Breast epithelium (tissue), 4 donors: ENCODE measurements at places on chromosomes 11 and 22. TPM values are rescaled to one million over a fixed set of nuclear protein-coding genes. Genes with fewer than 3 reads are reported as not detected.

DNA sequence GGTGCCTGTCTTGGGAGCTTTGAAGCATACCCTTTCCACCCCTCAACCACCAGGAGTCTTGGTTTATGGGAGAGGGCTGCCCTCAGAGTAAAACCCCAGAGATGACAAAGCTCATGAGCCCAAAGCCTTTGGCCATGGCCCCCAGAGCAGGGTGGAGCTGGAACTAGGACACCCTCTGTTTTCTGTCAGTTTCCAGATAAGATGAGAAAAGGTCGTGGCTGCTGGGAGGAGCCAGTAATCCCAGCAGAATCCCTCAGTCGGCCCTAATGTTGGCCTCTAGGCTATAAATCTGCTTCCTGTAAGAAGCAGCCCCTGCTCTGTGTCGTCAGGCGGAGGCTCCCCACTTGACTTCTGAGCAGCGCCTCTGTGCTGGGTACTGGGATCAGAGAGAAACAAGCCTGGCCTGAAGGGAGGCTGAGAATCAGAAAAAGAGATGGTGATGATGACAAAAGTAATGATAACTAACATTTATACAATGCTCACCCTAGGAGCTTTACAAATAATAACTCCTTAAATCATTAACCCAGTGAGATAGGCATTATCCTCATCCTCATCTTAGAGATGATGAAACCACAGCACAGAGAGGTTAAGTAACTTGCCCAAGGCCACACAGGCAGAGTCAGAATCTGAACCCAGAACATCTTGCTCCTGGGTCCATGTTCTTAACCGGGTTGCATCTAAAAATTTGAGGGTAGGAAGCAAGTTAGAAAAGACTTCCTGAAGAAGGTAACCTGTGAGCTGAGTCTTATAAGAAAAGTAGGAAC is 471.4 kb downstream of the SOX6 start:
- no peak for DNase-seq

- DNase-seq, result no peak
Measured at GRCh38 chr22:42630211-42630610, 10.2 kb downstream of the ATP5MGL start.

DNA sequence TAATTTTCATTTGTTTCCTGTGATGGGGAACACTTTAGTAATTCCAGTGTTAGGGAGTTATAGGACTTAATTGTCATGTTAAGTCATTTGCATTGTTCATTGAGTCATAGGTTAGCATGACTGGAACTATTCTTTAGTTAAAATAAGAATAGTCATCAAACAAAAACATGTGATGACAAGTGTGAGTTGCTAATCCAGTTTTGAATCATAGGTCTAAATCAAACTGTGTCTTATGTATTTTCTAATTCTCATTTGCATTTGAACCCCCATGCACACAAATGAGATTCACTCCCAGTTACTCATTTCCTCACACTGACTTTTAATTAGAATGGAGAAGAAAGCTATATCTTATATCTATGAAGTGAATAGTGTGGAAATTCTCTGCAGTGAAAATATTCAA is 405.6 kb downstream of the LRRC4C start:
- no peak for DNase-seq

DNA sequence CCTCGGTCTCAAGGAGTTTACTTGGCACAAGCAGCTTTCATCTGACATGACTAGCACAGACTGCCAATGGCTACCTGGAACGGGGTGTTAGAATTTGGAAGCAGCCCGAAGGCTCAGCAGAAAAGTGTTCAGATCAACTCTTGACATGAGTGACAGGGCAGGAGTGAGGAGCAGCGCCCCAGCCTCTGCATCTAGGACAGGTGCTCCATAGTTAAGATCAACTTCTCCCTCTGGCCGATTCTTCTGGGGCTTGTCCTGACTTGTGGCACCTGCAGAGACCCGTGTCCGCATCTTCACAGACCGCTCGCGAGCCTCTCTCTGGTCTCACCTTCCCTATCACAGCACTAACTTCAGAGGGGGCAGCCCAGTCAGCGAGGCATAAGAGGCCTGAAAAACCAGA is 42.5 kb upstream of the CHKA start:
- no peak for DNase-seq

GRCh38 chr11:112050721-112051120 is 23.1 kb downstream of the PIH1D2 start:
- no peak for DNase-seq

GRCh38 chr11:32830796-32831195 is 1.1 kb downstream of the PRRG4 start:
- DNase-seq, result no peak

DNA sequence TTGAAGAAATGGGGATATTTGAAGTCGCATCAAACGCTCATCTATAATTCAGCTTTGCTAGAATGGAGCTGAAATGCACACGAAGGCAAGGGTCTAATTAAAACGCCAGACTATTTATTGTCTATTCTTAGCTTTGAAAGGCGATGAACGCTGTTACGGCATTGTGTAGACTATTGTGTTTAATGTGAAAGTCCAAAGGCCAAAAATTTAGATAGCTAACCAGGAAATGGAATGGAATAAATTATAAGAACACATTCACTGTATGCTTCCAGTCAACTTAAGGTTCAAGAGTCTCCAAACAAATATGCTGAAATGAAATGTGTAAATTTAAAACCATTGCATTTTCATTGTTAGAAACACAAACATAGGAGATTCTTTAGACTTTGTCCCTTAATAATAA is 186.2 kb downstream of the CWF19L2 start:
- DNase-seq, result no peak

DNA sequence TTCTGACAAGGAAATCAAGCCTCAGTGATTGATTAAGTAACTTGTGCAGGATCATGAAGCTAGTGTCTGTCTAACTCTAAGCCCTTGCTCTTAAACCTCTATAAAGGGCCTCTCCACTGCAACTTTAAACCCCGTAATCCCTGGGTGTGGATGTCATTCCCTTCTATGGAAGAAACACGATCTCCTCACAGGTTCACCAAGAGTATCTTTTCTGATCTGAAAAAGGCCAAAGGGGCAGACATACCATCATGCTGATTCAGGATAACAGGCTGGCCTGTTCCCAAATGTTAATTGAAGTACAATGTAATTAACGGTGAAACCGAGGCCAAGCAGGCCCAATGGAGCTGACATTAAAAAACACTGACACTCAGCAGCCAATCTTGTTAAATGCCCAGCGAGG is 17.1 kb downstream of the TTC12 start:
- DNase-seq, result no peak

DNA sequence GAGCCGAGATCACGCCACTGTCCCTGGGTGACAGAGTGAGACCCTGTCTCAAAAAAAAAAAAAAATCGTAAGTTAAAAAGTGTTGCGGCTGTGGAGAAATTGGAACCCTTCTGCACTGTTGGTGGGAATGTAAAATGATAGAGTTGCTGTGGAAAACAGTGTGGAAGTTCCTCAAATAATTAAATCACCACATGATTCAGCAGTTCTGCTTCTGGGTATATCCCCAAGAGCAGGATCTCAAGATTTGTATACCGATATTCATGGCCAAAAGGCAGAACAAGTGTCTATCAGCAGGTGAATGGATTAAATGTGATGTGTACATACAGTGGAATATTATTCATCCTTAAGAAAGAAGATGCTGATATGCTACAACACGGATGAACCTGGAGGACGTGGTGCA is 3.8 kb downstream of the SELENOO start:
- no peak for DNase-seq

- DNase-seq, result peak; percentile 43
Measured at GRCh38 chr11:65225279-65226102, 36.3 kb upstream of the POLA2 start.

DNA sequence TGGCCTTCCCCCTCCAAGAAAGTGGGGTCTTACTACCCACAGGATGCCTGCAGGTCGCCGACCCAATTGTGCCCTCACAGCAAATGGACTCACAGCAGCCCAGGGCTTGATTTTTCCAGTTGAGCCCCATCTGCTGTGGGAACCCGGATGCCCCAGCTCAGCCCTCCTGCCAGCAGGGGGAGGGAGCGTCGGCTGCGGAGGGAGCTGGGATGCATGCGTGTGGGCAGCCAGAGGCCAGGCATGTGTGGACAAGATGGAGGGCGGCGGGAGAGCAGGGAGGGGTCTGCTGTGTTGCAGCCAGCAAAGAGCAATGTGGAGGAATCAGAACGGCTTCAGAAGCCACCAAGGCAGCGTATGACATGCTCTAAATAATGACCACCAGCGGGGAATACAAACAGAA is 41.0 kb upstream of the EIF3D start:
- no peak for DNase-seq

- DNase-seq, result no peak
Measured at GRCh38 chr11:86161837-86162236, 82.7 kb upstream of the EED start.

DNA sequence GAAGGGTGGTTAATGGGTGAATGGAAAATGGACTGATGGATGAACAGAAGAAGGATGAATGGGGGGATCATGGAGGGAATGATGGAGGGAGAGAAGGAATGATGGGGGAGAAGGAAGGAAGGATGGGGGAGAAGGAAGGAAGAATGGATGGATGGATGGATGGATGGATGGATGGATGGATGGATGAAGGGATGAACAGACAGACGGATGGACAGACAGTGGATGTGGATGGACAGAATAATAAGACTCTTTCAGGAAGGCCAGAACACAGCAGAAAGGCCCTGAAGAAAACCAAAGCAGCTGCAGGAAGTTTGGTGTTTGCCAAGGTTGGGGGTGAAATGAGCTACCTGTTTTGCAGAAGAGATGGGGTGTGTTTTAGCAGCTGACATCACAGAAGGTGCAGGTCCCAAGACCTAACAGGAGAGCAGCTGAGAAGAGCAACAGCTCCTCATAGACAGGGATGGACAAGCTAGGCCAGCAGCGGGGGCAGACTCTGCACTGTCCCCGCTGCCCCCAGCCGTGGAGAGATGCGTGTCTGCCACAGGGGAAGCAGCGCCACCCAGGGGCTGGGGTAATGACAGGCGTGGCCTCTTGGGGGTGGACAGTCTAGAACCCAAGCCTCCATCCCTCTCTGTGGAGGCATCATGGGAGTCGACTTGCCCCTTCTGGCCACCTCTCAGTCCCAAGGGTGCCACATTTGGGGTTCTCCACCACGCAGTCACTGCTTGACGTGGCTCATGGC is 17.9 kb downstream of the C1QTNF6 start:
- DNase-seq, result no peak

DNA sequence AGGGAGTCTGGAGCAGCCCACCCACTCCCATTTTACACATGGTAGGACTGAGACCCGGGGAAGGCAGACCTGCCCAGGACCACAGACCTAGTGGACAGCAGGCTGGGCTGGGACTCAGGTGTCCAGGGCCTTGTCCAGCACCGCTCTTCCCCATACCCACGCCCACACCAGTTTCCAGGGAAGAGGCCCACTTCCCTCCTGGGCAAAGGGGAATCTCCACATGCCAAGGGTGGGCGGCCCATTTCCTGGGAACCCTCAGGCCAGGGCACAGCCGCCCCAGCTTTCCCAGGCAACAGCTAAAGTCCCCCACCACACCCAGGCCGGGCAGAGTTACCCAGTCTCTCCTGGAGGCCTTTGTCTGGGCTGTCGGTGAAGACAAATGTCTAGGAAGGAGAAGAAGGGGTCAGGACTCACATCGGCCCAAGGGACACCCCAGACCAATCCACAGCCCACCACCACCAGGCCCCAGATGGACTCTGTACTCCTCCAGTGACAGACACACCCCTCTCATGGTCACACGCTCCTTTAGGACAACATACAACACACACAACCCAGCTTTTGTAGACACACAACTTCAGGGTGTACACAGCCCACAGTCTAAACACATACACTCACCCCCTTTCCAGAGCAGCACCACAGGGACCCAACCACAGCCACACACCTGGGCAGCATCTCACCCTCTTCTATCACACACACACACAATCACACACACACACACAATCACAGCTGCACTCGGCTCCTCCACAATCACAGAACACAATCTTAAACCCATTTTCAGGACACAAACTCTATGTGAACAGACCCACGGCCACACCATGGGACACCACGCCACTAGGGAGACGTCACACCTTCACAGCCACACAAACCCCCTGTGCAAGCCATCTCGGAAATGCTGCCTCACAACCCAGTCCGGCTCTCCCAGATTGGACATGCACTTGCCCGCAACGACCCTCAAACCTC is 5.5 kb downstream of the MFNG start:
- DNase-seq, result no peak

GRCh38 chr11:94948070-94948617 is 25.2 kb downstream of the CWC15 start:
- no peak for DNase-seq

DNA sequence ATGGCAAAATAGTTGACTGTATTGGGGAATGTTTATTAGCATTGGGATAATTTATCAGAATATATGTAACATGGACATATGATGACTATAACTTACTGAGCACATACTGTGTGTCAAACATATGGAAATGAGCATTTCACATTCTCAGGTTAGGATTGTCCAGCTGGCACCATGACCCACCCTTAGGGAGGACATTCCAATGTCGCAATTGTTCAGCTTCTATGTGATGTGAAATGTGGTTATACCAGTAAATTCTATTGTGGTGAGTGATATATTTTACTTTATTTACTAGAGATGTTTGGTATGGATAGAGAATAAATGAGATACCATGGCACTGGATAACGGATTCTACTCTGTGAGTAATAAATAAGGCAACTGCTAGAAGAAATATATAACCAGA is 50.4 kb downstream of the OR4A47 start:
- DNase-seq, result no peak

- DNase-seq, result peak; percentile 58
Measured at GRCh38 chr11:67032830-67033551, 10.1 kb downstream of the SYT12 start.

GRCh38 chr11:71080239-71081097 is 171.9 kb downstream of the SHANK2 start:
- peak; percentile 27 for DNase-seq

DNA sequence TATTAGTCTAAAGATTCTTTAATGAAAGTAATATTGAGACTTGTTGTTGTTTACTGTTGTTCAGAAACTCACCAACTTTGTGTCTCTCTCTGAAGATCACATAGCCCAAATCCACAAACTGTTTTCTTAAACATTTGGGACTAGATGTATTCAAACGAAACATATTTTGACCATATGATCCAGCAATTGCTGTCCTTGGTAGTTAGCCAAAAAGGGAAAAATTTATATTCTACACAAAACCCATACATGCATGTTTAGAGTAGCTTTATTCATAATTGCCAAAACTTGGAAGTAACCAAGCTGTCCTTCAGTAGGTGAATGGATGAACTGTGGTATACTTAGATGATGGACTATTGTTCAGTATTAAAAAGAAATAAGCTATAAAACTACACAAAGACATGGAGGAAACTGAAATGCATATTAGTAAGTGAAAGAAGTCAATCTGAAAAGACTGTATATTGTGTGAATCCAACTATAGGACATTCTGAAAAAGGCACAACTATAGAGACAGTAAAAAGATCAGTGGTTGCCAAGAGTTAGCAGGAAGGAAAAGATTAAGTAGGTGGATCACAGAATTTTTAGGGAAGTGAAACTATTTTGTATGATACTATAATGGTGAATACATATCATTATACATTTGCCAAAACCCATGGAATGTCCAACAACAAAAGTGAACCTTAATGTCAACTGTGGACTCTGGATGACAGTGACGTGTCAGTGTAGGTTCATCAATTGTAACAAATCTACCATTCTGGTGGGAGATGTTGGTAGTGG is 442.9 kb downstream of the INSC start:
- DNase-seq, result no peak

RAB38 gene
- total RNA-seq, result 5.2 TPM

VSIG10L2 gene
- 3.6 TPM for total RNA-seq

PRR33 gene
- not detected for total RNA-seq

SNU13 gene
- total RNA-seq, result 145 TPM

CSTF3 gene
- 15.7 TPM for total RNA-seq

OR51I1 gene
- not detected for total RNA-seq

JAM3 gene
- total RNA-seq, result 33.8 TPM

NNMT gene
- 2,750 TPM for total RNA-seq

CALCA gene
- not detected for total RNA-seq

USP2 gene
- total RNA-seq, result 2.0 TPM

OPCML gene
- not detected for total RNA-seq

MMP3 gene
- 63.4 TPM for total RNA-seq
